ENCODE measurements at places on chromosomes 1 and 21. TPM values are rescaled to one million over a fixed set of nuclear protein-coding genes. Genes with fewer than 3 reads are reported as not detected.

DNA sequence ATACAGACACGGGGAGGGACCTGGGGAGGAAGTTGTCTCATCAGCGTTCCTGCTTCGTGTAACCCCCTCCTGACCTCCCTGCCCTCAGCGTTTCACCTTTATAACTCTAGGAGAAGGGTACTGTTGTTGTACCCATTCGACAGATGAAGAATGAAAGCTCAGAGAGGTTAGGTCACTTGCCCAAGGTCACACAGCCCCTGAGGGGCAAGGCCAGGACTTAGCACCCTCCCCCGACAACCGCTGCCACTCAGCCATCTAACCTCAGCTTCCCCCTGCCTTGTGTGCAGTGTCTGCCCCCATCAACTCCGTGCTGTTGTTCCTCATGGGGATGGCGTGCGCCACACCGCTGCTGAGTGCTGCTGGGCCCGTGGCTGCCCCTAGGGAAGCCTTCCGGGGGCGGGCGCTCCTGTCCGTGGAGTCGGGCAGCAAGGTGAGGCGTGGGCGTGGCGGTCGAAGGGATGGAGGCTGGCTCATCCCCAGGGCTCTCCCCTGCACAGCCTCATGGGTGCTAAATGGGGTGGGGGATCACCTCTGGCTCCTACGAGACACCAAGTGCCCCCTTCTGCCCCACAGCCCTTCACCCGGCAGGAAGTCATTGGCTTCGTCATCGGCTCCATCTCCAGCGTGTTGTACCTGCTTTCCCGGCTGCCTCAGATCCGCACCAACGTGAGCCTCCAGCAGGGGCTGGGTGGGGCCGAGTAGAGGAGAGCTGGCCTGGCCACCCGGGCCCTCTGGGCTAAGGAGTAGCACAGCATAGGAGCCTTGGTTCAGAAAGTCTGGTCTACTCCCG, 14.0 kb downstream of the SLC66A1 start:
- no peak for DNase-seq
- H3K4me3 ChIP-seq, result no peak overlapping the region
- peaks cover 4% of the 10 kb centered on the region for H3K4me1 ChIP-seq
- no peaks in the 10 kb centered on the region for H3K36me3 ChIP-seq
- H3K27me3 ChIP-seq, result no peaks in the 10 kb centered on the region

The GBP6 gene
- total RNA-seq, result 0.10 TPM

The VANGL2 gene
- 0.10 TPM for total RNA-seq

- H3K27ac ChIP-seq, result no peak overlapping the region
- H3K27me3 ChIP-seq, result peaks cover 51% of the 10 kb centered on the region
- H3K4me1 ChIP-seq, result peaks cover 26% of the 10 kb centered on the region
- DNase-seq, result no peak
These were observed 1.9 kb upstream of the NTNG1 start for GRCh38 chr1:107138767-107139445.

The ZNF695 gene
- not detected for total RNA-seq

DNA sequence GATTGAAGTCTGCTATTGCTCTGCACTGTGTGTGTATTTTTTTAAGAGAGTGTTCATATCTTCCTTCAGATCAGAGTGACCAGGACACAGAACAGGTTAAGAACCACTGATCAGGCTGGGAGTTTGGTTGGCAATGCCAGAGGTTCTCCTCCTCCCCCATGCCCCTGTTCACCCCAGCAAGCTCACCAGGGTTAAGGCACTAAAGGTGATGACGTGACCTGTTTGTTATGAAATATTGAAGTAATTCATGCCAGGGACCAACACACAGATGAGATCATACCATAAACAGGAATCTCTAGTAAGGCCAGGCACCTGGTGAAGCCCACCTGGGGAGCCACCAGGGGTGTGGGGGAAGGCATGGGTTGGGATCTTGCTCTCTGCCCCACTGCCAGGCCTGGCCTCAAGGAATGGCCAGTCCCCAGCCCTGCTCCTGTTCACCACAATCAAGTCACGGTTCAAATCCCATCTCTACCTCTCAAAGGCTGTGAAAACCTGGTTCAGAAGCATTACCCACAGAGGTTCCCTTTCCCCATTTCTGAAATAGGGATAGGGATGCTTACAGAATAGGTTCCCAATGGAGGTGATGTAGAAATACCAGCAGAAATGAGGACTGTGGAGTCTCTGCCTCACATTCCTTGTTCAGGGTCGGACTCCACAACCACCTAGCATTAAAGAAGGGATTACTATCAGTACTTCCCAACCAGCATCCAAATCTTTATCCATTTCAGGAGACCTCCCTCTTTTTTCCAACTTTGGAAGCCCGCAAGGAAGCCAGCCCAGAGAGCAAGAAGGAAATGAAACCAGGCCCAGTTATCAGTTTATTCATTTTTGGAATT, 2.4 kb downstream of the ID3 start:
- H3K4me3 ChIP-seq, result peak overlapping the region; percentile 85
- H3K27me3 ChIP-seq, result no peaks in the 10 kb centered on the region
- peaks cover 3% of the 10 kb centered on the region for H3K36me3 ChIP-seq
- peak overlapping the region; percentile 97 for H3K27ac ChIP-seq
- H3K4me1 ChIP-seq, result peaks cover 75% of the 10 kb centered on the region

The COL9A2 gene
- total RNA-seq, result 5.2 TPM

DNA sequence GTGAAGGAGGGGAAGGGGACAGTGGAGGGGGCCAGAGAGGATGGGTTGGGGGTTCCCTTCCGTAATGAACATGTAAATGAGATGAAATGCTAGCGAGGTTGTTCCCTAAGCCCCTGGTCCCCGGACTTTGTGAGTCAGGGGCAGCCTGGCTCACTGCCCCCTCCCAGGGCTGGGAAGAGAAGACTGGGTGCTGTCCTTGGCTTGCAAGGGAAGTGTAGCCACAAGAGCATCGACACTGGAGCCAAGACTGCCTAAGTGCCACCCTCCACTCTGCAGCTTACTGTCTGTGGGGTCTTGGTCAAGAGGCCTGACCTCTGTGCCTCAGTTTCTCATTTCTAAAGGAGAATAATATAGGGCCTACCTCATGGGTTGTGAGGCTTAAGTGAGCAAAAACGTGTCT, 483 bp downstream of the PEAR1 start:
- no peak overlapping the region for H3K27ac ChIP-seq
- no peak for DNase-seq
- no peaks in the 10 kb centered on the region for H3K36me3 ChIP-seq
- H3K27me3 ChIP-seq, result peaks cover 44% of the 10 kb centered on the region
- H3K4me1 ChIP-seq, result peaks cover 22% of the 10 kb centered on the region
- H3K4me3 ChIP-seq, result peak overlapping the region; percentile 70

GRCh38 chr1:94654031-94654430, 112.5 kb upstream of the F3 start:
- no peaks in the 10 kb centered on the region for H3K4me1 ChIP-seq
- peaks cover 2% of the 10 kb centered on the region for H3K27me3 ChIP-seq
- no peak overlapping the region for H3K27ac ChIP-seq
- no peaks in the 10 kb centered on the region for H3K36me3 ChIP-seq
- no peak overlapping the region for H3K4me3 ChIP-seq

The OLIG1 gene
- not detected for total RNA-seq

- no peaks in the 10 kb centered on the region for H3K4me1 ChIP-seq
- H3K27ac ChIP-seq, result no peak overlapping the region
- no peaks in the 10 kb centered on the region for H3K36me3 ChIP-seq
These were observed 363.5 kb upstream of the PTBP2 start for GRCh38 chr1:96358057-96358456.

DNA sequence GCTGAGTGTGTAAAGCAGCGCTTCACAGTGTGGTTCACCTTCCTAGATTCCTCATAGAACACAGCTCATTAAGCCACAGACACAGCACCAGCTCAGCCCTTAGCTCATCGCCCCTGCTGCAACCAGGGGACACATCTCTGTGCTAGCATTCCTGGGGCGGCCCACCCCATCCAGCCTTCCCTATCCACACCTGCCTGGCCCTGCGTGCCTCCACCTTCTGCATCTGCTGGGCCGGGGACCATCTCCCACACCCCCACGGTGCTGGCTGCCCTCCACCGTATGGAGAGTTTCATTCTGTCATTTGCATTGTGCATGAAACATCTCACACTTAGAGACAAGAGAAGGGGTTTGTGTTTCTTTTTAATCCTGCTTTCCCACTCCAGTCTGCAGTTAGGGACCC, 35.8 kb upstream of the PRSS38 start:
- DNase-seq, result no peak
- peaks cover 3% of the 10 kb centered on the region for H3K4me1 ChIP-seq
- H3K36me3 ChIP-seq, result peaks cover 9% of the 10 kb centered on the region
- no peak overlapping the region for H3K27ac ChIP-seq
- no peaks in the 10 kb centered on the region for H3K27me3 ChIP-seq

The POU3F1 gene
- 0.38 TPM for total RNA-seq

GRCh38 chr1:40770296-40771070, 13.1 kb upstream of the KCNQ4 start:
- H3K36me3 ChIP-seq, result peaks cover 28% of the 10 kb centered on the region
- H3K27me3 ChIP-seq, result no peaks in the 10 kb centered on the region
- DNase-seq, result no peak
- H3K4me1 ChIP-seq, result peaks cover 13% of the 10 kb centered on the region

- H3K27ac ChIP-seq, result no peak overlapping the region
- no peak for DNase-seq
- no peaks in the 10 kb centered on the region for H3K36me3 ChIP-seq
- H3K4me1 ChIP-seq, result peaks cover 12% of the 10 kb centered on the region
- peaks cover 3% of the 10 kb centered on the region for H3K27me3 ChIP-seq
These were observed 159.8 kb upstream of the USP24 start for GRCh38 chr1:55374801-55375616.

The FAM3B gene
- not detected for total RNA-seq

The ZNF124 gene
- total RNA-seq, result 28.1 TPM

DNA sequence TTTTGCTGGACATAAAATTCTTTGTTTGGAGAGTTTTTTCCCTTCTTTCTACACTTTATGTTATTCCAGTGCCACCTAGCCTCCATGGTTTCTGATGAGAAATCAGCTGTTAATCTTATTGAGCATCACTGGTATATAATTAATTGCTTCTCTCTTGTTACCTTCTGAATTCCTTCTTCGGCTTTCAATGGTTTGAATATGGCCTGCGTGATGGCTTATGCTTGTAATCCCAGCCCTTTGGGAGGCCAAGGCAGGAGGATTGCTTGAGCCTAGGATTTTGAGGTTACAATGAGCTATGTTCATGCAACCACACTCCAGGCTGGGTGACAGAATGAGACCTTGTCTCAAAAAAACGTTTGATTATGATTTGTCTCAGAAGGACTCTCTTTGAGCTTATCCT, 13.0 kb upstream of the CNIH4 start:
- H3K36me3 ChIP-seq, result peaks cover 4% of the 10 kb centered on the region
- H3K4me3 ChIP-seq, result no peak overlapping the region
- no peak overlapping the region for H3K27ac ChIP-seq
- H3K4me1 ChIP-seq, result peaks cover 21% of the 10 kb centered on the region
- no peaks in the 10 kb centered on the region for H3K27me3 ChIP-seq
- DNase-seq, result no peak

DNA sequence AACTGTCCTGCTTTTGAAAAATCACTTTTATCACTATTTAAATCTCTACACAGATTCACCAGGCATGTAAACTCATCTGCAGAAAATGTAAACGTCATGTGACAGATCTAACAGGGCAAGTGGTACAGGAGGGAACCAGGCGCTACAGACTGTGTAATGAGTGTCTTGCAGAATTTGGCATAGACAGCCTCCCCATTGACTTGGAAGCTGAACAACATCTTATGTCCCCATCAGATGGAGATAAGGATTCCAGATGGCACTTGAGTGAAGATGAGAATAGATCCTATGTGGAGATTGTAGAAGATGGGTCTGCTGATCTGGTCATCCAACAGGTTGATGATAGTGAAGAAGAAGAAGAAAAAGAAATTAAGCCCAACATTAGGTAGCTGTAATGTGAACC, 50.3 kb downstream of the ZBTB8OS start:
- no peaks in the 10 kb centered on the region for H3K27me3 ChIP-seq
- no peaks in the 10 kb centered on the region for H3K4me1 ChIP-seq
- no peak overlapping the region for H3K27ac ChIP-seq
- H3K36me3 ChIP-seq, result no peaks in the 10 kb centered on the region
- DNase-seq, result no peak
- H3K4me3 ChIP-seq, result no peak overlapping the region

The UBL4B gene
- not detected for total RNA-seq

The ATP1A2 gene
- total RNA-seq, result not detected

The RHEX gene
- total RNA-seq, result not detected

GRCh38 chr1:197200272-197200899, 53.9 kb upstream of the ASPM start:
- H3K36me3 ChIP-seq, result no peaks in the 10 kb centered on the region
- peak overlapping the region; percentile 97 for H3K27ac ChIP-seq
- no peak for DNase-seq
- no peaks in the 10 kb centered on the region for H3K27me3 ChIP-seq
- peak overlapping the region; percentile 99 for H3K4me3 ChIP-seq
- peaks cover 62% of the 10 kb centered on the region for H3K4me1 ChIP-seq

The SLC44A5 gene
- 4.4 TPM for total RNA-seq

DNA sequence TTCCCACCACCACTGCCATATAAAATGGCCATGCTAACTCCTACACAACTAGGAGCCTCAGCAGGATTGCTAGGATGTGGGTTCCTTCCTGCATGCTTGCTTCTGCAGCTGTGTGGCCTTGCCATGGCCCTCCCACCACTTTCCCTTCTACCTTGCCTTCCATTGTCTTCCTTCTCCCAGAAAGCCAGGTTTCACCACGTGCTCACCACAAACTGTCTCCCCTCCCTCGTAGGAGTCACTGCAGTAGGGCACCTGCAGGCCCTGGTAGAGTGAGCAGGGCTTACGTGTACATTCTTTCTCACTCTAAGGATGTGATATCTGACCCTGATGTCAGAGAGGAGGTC, 3.7 kb downstream of the C1orf226 start:
- H3K36me3 ChIP-seq, result no peaks in the 10 kb centered on the region
- H3K4me3 ChIP-seq, result no peak overlapping the region
- H3K27me3 ChIP-seq, result peaks cover 18% of the 10 kb centered on the region

DNA sequence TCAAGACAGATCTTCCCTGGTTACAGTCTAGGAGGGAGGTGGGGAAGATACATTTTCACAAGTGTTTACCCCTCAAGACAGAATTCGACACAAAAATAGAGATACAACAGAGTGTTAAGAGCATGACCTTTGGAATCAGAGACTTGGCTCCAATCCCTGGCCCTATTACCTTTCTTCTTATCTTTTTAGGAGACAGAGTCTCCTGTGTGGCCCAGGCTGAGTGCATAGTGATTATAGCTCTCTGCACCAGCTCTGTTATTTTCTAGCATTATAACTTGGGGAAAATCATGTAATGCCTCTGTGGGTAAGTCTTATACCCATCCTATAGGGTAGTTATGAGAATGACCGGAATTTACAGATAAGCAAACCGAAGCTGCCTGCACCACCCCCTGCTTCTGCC, 9.8 kb downstream of the NIPAL3 start:
- H3K27me3 ChIP-seq, result no peaks in the 10 kb centered on the region
- peaks cover 3% of the 10 kb centered on the region for H3K36me3 ChIP-seq
- H3K4me1 ChIP-seq, result peaks cover 69% of the 10 kb centered on the region
- peak overlapping the region; percentile 39 for H3K4me3 ChIP-seq

GRCh38 chr1:45971922-45972531, 160.4 kb downstream of the PIK3R3 start:
- H3K4me1 ChIP-seq, result no peaks in the 10 kb centered on the region
- no peaks in the 10 kb centered on the region for H3K27me3 ChIP-seq
- H3K4me3 ChIP-seq, result no peak overlapping the region
- DNase-seq, result no peak

The THEM4 gene
- total RNA-seq, result 166 TPM

The LRRC39 gene
- 2.7 TPM for total RNA-seq

GRCh38 chr21:24636696-24637095, 970.6 kb downstream of the MRPL39 start:
- H3K27me3 ChIP-seq, result no peaks in the 10 kb centered on the region
- no peak overlapping the region for H3K4me3 ChIP-seq
- H3K4me1 ChIP-seq, result no peaks in the 10 kb centered on the region
- H3K36me3 ChIP-seq, result no peaks in the 10 kb centered on the region
- no peak overlapping the region for H3K27ac ChIP-seq
